ENCODE measurements at places on chromosomes 12 and 14. TPM values are rescaled to one million over a fixed set of nuclear protein-coding genes. Genes with fewer than 3 reads are reported as not detected.

The FOXG1 gene
- total RNA-seq: not detected

The GPX2 gene
- total RNA-seq: 180 TPM

The KRT5 gene
- not detected for total RNA-seq

DNA sequence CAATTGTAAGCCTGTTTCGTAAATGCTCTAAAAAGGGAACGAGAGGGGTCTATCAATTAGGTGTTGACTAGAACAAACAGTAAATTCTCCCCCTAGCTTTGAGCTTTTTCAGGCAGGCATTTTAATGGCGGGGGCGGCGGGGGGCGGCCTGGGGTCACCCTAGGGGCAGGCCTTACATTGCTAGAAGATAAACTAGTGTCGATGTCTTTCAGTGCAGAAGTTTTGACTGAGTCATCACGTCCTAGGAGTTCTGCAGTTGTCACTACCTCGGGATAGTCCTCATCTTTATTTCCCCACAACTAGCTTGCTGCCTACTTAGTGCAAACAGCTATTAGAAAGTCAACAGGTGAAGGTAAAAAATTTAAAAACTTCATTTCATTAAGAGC, 1.6 kb downstream of the ATP6V1D start:
- no peak overlapping the region for H3K4me3 ChIP-seq
- no peaks in the 10 kb centered on the region for H3K27me3 ChIP-seq
- no peak for DNase-seq

- peak; percentile 25 for DNase-seq
- peaks cover 12% of the 10 kb centered on the region for H3K27me3 ChIP-seq
- no peak overlapping the region for H3K4me3 ChIP-seq
- peak overlapping the region; percentile 87 for H3K27ac ChIP-seq
Observed at GRCh38 chr12:40226705-40227104, 1.9 kb downstream of the LRRK2 start.

GRCh38 chr12:3222979-3223378, 145.8 kb downstream of the TSPAN9 start:
- H3K36me3 ChIP-seq: no peaks in the 10 kb centered on the region
- H3K4me3 ChIP-seq: no peak overlapping the region
- DNase-seq: no peak

DNA sequence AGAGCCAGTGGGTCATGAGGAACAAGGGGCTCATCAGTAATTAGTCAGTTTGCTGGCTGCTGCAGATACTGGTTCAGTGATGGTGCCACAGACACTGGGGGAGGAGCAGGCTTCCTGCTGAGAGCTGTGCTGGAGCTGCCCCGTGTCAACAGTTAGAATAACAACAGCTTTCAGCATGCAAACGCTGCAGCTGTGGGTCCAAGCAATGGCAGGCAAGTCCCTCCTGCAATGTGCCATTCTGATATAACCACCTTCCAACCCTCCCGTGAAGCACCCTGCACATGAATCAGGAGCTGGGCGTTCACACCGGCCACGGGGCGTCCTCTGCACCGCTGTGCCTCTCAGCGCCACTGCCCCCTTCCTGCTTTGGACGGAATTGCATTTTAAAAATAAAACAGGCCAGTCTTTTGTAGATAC, 258.4 kb upstream of the SFSWAP start:
- H3K27me3 ChIP-seq: no peaks in the 10 kb centered on the region
- no peak for DNase-seq
- H3K27ac ChIP-seq: no peak overlapping the region

GRCh38 chr12:124321556-124322270, 26.8 kb downstream of the RFLNA start:
- no peak for DNase-seq
- no peaks in the 10 kb centered on the region for H3K4me1 ChIP-seq
- H3K27me3 ChIP-seq: no peaks in the 10 kb centered on the region
- no peak overlapping the region for H3K4me3 ChIP-seq
- peaks cover 14% of the 10 kb centered on the region for H3K36me3 ChIP-seq
- no peak overlapping the region for H3K27ac ChIP-seq

GRCh38 chr14:59455411-59455810, 9.8 kb downstream of the GPR135 start:
- no peak overlapping the region for H3K27ac ChIP-seq
- no peak for DNase-seq
- no peaks in the 10 kb centered on the region for H3K4me1 ChIP-seq
- H3K27me3 ChIP-seq: no peaks in the 10 kb centered on the region
- no peaks in the 10 kb centered on the region for H3K36me3 ChIP-seq

DNA sequence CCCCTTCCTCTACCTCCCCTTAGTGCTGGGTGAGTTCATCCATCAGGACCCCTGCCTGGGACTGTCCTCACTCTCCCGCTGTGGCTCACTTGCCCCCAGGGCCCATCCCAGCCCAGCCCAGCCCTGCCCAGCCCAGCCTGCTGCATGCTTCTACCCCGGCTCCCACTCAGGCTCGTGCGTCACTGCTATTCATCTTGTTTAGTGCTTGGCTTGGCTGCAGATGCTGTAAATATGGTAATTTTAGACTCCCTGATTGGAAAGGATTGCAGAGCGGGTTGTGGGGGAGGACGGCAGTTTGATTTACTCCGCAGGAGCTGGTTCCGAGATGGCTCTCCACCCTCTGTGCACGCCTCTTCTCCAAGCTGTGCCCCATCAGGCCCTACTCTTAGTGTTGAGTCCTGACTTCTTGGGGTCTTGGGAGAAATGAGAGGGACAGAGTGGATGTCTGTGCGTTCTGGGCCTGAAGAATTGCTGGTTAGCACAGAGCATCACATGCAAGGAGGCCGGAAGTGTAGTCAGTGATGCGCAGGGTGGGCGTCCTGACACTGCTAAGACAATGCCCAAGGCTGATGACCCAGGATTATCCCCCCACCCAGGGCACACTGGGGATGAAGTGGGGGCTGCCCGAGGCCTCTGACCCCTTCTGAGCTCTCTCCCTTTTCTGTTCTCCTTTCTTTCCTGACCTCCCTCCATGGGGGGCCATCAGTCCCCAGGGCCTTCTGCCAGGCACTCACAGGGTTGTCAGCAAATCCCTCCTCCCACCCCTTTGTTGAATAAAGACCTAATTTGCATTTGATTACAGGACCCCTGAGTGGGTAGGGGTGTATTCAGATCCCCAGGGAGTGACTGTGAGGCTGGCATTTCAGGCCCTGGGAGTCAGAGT, 244.4 kb downstream of the ZFP36L1 start:
- H3K4me1 ChIP-seq: peaks cover 43% of the 10 kb centered on the region
- no peaks in the 10 kb centered on the region for H3K27me3 ChIP-seq
- peak overlapping the region; percentile 90 for H3K27ac ChIP-seq
- DNase-seq: peak; percentile 78
